Stimulated activated memory B cell treated with anti-CD40 and anti-IgM and Interleukin-4, amounts not matched to agents 10 μg/mL and 1 μg/mL and 100 μg/mL, for 72 hours (primary cell): ENCODE measurements at places on chromosomes 16 and 17.

DNA sequence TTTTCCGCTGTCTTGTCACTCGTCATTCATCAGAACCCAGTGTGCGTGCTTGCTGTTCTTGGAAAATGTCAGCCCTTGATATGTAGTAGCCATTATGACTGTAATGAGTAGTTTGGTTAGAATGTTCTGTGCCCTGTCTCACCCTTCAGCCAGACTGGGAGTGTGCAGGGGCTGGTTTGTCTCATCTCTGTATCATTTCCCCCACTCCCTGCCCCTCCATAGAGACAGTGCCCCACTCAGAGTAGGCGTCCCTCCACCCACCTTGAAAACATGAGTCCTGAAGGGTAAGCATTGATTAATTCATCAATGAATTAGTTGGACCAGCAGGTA is 137.0 kb upstream of the PLCG2 start:
- ATAC-seq: no peak

- no peak for ATAC-seq
Observed at GRCh38 chr17:73249700-73250099, 12.0 kb downstream of the CPSF4L start.

DNA sequence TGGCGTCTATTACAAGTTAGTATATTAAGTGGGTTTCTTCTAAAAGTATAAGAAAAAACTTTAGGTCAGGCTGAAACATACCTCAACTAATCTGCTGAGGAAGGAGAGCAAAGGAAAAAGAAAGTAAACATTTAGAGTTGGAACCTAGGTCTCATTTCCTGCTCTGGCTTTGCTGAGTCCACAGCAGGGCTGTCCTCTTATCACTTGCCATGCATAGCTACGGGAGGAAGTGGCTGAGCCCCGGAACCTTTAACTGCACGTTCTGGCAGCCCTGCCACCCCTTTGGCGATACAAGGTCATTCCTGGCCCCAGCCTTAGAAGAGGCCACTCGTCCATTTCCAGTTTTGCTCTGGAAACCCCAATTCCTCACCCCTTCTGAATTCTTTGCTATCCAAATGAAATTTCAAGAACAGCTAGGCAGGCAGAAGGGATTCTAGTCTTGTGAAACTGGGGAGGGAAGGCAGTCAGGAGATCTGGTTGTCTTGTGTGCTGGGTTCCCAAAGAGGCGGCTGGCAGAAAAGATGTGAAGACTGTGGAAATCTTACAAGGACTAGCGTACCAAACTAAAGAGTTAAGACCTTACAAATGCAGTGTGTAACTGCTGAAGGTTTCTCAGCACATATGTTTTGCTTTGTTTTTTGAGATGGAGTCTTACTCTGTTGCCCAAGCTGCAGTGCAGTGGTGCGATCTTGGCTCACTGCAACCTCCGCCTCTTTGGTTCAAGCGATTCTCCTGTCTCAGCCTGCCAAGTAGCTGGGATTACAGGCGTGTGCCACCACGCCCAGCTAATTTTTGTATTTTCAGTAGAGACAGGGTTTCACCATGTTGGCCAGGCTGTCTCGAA is 19.1 kb downstream of the WIPI1 start:
- ATAC-seq: peak; percentile 68

GRCh38 chr16:13835387-13835786 is 84.6 kb upstream of the ERCC4 start:
- ATAC-seq: no peak

GRCh38 chr16:27817038-27817437 is 246.5 kb downstream of the GSG1L start:
- no peak for ATAC-seq

DNA sequence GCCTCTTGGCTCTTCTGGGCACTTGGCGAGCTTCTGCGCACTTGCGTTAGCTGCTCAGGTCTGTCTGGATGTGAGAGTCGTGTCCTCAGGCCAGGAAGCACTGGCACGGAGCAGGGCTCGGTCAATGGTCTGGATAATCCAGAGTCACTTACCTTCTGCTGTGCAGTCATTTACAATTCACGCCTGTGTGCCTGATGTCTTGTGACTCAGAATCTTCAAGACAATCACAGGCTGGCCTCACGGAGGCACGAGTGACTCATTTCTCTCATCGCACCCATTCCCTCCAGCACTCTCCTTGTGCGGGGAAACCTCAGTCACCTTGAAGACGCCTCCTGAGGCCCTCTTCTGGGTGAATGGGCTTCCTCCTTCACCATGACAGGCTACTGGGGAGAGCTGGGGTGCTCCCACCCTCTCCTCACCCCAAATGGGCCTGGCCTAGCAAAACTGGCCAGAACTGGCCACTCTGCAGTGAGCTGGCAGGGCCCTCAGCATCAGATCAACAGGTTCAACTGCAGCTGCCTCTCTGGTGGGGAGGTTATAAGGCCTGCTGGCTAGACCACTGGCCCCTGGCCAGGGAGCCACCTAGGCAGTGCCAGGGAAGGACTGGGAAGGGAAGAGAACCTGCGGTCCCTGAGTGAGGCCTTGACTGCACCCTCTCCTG is 1.9 kb upstream of the CAPN15 start:
- ATAC-seq: peak; percentile 52

DNA sequence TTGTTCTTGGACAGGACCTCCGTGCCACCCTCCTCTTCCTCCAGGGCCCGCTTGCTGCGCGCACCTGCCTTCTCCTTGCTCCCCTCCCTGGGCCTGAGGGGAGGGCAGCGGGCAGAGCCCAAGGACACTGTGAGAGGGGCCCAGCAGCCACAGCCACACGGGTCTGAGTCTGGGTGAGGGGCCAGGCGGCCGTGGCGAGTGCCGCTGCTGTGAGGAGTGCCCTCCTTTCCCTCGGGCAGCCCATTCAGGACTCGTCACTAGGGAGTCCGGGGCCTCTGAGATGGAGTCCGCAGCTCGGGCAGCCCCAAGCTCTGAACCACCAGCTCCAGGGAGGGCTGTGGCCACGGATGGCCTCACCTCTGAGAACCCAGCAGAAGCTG is 5.6 kb downstream of the DUS1L start:
- no peak for ATAC-seq

GRCh38 chr17:4104506-4104905 is 38.3 kb downstream of the ZZEF1 start:
- ATAC-seq: no peak

DNA sequence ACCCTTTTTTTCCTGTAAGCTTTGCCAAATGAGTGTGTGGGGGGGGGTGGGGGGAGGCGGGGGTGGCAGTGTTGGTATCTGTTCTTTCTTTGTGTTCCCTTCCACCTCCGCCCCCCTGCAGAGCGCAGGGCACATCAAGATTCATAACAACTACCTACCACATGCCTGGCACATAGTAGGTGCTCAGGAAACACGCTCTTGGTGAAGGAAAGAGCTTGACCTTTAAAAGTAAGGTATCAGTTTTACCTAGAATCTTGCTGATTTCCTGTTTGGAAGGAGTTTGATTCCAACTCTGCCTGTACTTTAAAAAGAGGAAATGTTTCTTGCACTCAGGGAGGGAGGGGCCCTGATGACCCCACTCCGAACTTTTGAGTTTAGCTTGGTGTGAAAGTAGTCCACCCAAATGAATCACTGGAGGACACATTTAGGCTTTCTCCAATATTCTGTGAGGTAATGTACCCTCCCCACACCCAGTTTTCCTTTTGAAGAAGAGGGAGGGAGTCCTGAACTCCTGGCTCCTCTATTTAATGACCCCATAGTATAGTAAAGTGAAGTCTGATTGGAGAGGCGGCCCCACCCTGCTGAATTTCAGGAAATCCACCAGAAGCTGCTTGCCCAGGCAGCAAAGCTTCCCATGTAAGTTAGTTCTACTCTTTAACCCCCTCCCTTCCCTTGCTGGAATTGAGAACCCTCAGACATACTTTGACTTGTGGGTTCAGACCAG is 560 bp upstream of the FAM20A start:
- no peak for ATAC-seq

DNA sequence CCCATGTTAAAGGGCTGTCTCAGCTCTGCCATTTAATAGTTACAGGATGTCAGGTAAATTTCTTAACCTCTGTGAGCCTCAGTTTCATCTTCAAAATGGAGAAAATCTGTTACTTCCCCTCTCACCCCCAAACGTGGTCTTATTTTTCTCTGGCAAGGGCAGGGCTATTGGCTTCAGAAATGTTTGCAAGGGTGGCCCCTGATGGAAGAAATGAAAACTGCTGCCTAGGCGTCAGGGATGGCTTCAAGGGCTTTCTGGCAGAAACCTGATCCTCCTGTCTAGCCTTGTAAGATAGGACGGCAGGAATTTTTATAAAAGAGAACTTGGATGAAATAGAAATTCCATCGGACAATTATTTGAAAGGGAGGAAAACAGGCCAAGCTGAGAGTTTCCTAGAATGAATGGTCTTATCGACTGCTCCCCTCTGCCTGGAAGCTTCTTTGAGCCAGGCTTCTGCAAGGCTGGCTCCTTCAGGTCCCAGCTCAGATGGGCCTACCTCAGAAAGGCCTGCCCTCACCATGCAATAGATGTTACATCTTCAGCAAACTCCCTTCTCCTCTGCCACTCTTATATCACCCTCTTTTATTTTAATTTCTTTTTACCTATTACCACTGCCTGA is 43.0 kb upstream of the TANGO6 start:
- ATAC-seq: peak; percentile 86

DNA sequence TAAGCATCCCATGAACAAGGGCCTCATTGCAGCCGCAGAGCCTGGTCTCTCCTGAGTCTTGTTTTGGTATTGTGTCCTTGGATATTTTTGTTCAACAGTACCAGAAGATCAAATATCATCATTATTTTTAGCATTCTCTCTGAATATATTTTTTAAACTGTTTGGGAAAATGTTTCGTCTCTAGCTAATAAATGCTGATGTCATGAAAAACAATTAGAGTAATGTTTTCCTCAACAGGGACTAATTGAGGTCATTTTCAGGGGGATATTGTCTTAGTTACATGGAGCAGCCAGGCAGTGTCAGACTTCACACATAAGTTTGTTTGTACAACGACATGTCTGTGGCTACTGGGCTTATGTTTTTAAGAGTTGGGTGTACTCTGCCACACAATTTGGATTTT is 805.3 kb upstream of the SOX9 start:
- no peak for ATAC-seq

DNA sequence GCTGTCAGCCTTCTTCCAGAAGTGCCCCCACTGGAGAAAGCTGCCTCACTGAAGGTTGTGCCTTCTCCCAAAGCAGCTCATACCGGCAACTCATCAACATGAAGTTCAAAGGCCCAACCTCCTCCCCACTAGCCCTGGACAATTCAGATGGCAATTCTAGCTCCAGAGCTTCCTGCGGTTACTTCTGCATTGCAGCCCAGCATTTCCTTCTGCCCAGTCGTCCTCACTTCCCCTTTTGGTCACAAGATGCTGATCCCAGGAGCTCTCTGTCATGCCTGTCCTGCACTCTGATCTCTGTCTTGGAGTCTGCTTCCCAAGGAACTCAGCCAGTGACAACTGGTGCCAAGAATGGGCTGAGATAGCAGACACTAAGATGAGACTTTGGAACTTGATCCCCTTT is 178.2 kb upstream of the SOX9 start:
- no peak for ATAC-seq

DNA sequence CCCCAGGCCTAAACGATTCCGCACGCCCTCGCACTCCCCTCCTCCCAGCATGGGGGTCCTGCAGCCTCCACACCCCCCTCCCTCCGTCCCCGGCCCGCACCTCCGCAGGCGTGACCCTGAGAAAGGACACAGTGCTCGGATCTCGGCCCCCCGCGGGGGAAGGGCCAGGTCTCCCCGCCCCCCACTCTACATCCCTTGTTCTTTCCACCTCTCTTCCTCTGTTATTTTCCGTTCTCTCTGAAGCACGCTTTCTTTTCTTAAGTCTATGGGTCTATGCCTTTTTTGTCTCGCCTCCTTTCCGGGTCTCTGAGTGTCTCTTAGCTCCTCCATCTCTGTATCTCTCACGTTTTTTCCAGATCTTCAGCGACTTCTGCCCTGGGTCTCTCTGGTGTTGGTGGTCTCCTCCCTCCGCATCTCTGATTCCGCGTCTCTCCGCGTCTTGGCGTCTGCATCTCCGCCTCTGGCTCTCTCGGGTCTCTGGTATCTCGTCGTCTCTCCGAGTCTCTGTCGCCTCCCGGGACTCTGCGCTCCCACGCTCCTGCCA is 2.1 kb upstream of the HES7 start:
- no peak for ATAC-seq

DNA sequence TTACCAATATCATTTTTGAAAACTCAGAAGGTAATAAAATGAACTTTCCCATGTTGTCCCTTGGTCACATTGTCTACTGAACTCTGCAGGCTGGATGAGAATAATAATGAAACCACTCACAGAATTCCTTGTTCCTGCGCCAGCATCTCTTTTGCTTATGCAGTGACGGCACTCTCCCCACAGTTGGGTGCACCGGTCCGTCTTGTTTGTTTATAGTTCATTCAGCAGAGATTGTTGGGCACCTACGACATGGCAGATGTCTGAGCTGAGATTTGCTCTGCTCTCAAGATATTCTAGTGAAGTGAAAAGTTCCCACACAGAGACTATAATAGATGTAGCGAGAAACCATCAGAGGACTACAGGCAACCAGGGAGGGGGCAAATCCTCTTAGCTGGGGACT is 375.7 kb upstream of the CDH11 start:
- no peak for ATAC-seq

DNA sequence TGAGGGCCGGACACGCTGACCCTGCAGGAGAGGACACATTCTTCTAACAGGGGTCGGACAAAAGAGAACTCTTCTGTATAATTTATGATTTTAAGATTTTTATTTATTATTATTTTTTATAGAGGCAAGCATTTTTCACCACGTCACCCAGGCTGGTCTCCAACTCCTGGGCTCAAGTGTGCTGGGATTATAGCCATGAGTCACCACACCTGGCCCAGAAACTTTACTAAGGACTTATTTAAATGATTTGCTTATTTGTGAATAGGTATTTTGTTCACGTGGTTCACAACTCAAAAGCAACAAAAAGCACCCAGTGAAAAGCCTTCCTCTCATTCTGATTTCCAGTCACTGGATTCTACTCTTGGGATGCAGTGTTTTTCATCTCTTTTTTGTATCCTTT is 2.3 kb upstream of the SERPINF1 start:
- no peak for ATAC-seq

GRCh38 chr17:73043686-73044581 is 48.6 kb downstream of the SLC39A11 start:
- ATAC-seq: no peak

DNA sequence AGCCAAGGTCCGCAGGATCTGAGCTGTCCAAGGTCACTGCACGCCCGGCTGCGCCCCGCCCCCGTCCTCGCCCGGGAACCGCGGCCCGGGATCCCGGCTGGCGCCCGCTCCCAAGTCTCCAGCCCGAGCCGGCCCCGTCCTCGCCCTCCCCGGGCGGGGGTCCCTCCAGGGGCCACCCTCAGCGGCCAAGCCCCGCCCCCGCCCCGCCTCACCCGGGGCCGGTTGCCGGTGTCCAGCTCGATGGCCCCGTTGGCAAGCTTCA is 216 bp downstream of the VPS9D1 start:
- peak; percentile 24 for ATAC-seq

DNA sequence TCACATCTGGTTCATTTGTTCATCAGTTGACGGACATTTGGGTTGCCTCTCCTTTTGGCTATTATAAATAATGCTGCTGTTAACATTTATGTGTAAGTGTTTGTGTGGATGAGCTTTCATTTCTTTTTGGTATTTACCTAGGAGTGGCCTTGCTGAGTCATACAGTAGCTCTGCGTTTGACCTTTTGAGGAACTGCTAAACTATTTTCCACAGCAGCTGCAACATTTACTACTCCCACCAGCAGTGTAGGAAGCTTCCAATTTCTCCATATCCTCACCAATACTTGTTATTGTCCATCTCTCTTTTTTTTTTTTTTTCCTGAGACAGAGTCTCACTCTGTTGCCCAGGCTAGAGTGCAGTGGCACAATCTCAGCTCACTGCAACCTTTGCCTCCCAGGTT is 20.7 kb upstream of the PLCG2 start:
- ATAC-seq: peak; percentile 62

- no peak for ATAC-seq
Observed at GRCh38 chr17:67950945-67951344, 45.3 kb downstream of the C17orf58 start.
